ENCODE measurements at places on chromosomes 5 and 9.

GRCh38 chr5:139415221-139415861 is 11.5 kb upstream of the SPATA24 start:
- DNase-seq: no peak

- no peak for DNase-seq
These were observed 41.6 kb downstream of the TSTD2 start for GRCh38 chr9:97591535-97591934.

- no peak for DNase-seq
These were observed 24.8 kb downstream of the TSPAN17 start for GRCh38 chr5:176671890-176672747.

DNA sequence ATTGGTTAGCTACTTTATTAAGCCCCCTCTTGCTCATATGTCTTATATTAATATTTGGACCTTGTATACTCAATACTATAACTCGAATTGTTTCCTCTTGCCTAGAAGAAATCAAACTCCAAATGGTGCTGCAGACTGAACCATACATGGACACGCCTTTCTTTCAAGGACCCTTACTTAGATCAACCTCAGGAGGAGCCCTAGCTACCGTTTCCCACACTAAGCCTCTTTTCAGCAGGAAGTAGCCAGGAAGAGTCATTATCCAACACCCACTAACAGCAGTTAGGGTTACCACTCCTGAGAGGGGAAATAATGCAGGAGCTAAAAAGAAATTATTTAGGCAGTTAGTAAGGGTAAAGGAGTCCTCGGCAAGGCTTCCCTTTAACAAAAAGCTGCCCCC is 243.8 kb upstream of the PUM3 start:
- DNase-seq: no peak

GRCh38 chr5:166349046-166349445 is 1942.4 kb upstream of the WWC1 start:
- DNase-seq: no peak

DNA sequence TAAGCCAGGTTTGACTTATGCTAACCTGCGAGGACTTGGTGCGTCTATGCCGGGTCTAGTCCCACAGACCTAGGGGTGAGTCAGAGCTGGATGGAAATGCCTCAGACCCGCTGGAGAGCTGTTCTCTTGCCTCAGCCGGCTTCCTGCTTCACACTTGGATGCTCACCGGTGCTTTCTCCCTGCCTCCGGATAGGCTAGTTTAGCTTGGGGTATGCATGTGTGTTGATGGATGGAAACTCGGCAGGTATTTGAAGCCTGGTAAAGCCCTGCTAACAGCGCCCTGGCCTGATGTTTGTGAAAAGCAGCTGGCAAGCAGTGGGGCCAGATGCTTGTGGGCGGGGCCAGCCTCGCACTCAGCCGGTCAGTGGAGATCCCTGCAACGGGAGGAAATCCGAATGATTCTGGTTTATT is 29.3 kb downstream of the PRRC2B start:
- DNase-seq: peak; percentile 64

DNA sequence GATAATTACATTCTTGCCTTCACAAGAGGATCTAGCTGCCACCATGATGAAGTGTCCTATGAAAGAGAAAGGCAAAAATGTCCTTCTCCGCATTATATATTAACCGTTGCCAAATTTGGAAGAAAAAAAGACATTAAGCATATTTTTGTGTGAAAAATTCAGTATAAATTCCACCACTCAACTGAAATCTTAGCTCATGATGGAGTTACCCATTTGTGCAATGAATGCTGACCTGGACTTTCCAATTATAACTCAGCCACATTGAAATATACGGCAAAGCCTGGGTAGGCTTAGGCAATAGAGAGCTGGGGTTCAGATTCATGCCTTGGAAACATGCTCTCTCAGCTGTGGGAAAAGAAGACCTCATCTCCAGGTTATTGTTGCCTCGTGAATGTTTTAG is 71.3 kb upstream of the VCAN start:
- DNase-seq: no peak

DNA sequence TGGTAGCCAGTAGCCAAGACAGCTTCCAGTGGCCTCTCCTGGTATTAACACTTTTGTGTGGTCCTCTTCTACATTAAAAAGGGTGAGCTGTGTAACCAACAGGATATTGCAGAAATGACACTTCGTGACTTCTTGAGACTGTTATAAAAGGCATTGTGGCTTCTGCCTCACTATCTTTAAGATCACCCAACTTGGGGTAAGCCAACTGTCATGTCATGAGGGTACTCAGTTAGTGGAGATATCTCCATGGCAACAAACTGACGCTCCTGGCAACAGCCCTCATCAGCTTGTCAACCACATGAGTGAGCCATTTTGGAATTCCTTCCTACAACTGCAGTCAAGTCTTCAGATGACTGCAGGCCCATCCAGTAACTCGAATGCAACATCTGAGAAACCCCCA is 121.7 kb downstream of the DEPDC1B start:
- DNase-seq: no peak

- no peak for DNase-seq
These were observed 183.7 kb upstream of the GNA14 start for GRCh38 chr9:77831781-77832180.

DNA sequence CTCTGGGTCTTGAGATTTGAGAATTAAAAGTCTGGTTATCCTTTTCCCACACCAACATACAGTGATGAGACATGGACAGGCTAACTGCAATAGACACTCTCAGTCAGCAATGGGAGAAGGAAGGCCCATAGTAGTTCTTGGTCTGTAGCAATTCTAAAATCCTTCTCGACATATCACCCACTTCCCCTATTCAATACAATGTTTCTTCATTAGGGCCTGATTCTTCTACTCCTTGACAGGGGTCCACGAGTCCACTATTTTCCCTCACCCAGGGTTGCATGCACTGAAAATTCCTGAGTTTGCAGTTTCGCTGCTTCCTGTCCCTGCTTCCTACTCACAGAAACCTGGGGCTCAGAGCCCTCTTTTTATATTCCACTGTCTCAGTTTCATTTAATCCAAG is 402.8 kb downstream of the MAT2B start:
- no peak for DNase-seq

- DNase-seq: no peak
These were observed 34.4 kb downstream of the FAM240B start for GRCh38 chr9:38685535-38685934.

- DNase-seq: no peak
These were observed 9.9 kb downstream of the HNRNPH1 start for GRCh38 chr5:179613460-179614071.

DNA sequence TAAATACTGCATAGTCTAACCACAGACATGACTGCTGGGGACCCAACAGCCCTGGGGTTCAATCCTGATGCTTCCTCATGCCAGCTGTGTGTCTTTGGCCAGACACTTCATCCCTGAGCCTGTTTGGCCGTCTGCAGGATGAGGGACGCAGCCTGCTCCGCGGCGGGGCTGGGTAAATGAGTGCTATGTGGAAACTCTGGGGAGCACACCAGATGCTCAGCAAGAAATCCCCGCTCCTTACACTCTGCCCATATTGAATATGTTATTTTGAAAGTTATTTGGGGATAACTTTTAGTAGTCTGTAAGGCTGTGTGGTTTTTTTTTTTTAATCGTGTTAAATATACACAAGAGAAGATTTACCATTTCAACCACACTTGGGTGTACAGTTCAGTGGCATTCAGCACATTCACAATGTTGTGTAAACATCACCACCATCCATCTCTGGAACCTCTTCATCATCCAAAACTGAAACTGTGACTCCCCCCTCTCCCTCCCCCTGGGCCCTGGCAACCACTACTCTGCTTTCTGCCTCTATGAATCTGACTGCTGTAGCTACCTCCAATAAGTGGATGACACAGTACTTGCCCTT is 42.7 kb downstream of the SH3PXD2B start:
- no peak for DNase-seq

GRCh38 chr9:12643686-12644085 is 49.5 kb upstream of the TYRP1 start:
- DNase-seq: no peak

GRCh38 chr5:115389799-115390382 is 93.4 kb upstream of the CCDC112 start:
- DNase-seq: no peak

DNA sequence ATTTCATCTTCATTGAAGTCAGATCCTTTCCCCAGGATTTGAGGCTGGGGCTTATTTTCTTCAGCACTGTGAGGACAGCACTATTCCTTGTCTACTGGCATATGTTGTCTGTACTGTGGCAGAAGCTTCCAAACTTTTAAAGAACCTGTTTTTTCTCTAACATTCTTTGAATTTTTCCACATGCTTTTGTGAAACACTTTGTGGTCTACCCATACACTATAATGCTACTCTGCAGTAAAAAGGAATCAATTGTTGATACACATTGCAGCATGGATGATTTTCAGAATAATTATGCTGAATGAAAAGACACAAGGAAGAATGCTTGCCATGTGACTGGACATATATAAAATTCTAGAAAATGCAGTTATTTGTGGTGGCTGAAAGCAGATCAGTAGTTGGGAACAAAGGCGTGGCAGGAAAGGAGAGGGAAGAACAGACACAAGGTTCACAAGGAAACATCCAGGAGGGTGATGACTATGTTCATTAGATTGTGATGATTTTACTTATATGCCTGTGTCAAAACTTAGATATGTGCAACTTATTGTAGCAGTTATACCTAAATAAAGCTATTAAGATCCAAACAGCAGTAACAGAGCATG is 96.8 kb downstream of the WNK2 start:
- DNase-seq: no peak

DNA sequence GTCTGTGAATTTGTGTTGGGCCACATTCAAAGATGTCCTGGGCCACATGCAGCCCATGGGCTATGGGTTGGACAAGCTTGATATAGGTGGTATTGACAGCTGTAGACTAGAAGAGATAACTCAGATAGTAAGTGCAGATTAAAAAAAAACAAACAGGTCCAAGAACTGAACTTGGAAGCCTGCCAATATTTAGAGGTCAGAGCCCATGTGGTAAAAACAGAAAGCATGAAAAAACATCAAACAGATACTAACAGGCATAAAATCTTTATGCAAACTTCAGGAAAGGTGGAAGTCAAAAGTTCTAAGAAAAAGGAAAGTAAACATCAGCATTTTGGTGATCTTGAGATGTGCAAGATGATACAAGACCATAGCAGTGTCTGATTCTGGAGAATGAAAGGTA is 155.1 kb upstream of the NR4A3 start:
- no peak for DNase-seq

GRCh38 chr5:14200312-14200990 is 57.3 kb downstream of the TRIO start:
- DNase-seq: no peak

DNA sequence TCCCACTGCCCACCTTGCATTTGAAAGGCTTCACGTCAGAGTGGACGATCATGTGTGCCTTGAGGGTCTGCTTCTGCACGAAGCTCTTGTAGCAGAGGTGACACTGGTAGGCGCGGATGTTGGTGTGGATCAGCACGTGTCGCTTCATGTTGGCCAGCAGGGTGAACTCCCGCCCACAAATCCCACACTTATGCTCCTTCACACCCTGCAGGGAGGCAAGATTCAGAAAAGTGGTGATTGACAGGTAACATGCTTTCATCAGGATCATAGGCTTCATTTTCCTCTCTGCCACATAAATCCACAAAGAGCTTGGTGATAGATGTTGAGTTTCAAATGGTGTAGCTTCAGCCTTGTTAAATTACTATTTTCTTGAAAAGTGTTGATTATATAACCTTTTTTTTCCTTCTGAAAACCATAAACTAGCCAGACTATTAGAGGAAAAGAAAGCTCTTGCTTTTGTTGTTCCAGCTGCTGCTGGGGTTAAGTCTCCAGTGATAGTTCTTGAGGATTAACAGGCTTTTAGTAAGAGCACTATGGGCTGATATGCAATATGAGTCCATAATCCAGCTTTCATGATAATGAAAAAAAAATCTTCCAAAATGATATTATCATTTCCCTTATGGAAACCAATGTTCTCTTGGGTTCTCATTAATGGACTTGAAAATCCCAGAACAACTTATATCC is 50.7 kb downstream of the ZNF366 start:
- DNase-seq: no peak

Data from A172 (cell line).